ENCODE measurements at places on chromosomes 5 and 9. TPM values are rescaled to one million over a fixed set of nuclear protein-coding genes. Genes with fewer than 3 reads are reported as not detected.
A peak's percentile ranks its signal among the peaks of the same experiment; 100 is the strongest.

GCNT1 gene
- 75.1 TPM for total RNA-seq

KCNMB1 gene
- not detected for total RNA-seq

GRCh38 chr5:29321591-29321990 is 1871.9 kb upstream of the CDH6 start:
- no peaks in the 10 kb centered on the region for H3K36me3 ChIP-seq
- no peak for DNase-seq
- no peaks in the 10 kb centered on the region for H3K27me3 ChIP-seq
- H3K4me1 ChIP-seq: no peaks in the 10 kb centered on the region

GRCh38 chr5:36152324-36153297 is 700 bp downstream of the SKP2 start:
- H3K36me3 ChIP-seq: peaks cover 41% of the 10 kb centered on the region
- no peaks in the 10 kb centered on the region for H3K27me3 ChIP-seq
- DNase-seq: peak; percentile 65
- H3K27ac ChIP-seq: no peak overlapping the region

DNA sequence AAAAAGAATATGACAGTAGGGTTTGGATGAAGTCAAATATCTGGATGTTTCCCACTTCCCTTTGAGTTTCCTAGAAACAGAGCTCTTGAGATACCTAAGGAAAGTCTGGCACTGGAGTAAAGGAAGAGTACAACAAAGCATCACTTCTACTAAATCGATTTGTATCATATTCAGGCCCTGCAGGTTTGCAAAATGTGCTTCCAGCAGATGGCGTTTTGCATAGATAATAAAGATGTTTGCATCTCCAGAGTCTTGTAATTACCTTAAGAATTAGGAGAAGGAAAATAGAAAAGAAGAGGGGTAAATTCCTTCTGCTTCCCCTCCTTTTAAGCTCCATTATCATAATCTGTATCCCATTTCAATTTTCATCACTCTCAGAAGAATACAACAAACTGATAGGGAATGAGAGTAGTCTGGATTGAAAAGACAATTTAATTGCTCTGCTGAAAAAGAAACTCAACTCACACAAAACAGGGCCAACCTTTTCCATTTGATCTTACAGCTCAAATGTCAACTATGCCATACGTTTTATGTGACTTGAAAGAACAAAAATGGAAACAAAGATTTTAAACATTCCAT is 380.4 kb downstream of the PTPRD start:
- H3K4me3 ChIP-seq: no peak overlapping the region
- no peak for DNase-seq
- no peak overlapping the region for H3K27ac ChIP-seq
- H3K4me1 ChIP-seq: no peaks in the 10 kb centered on the region
- no peaks in the 10 kb centered on the region for H3K36me3 ChIP-seq

DNA sequence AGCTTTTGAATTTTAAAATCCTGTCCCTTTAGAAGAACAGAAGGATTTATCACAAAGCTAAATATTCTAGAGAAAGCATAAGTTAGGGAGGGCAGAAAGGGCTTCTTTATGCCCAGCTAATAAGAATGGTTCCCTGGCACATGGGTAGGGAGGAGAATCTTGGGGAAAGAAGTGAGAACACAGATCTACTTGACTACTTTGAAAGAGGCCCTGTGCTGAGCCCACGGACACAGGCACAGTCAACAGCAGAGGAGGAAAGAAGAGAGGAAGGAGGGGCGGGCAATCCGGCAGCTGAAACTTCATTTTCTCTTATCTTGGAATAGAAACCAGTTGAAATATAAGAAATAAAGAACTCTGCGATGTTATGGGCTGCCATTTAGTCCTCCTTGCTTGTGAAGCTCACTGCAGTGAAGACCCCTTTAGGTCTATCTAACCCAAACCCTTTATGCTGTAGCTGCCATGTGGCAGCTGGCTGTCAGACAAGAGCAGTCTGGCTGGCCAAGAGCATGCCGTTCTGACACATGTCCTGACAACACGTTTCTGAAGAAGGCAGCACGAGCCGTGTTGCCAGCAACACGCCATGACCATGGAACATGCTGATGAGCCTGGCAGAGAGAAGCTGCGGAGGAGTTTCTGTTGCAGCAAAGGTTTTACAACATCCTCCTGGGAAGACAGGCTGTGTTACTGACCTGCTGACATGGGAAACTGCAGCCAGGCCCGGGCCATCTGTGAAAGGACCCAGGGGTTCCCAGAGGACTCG is 34.2 kb downstream of the ABLIM3 start:
- no peaks in the 10 kb centered on the region for H3K4me1 ChIP-seq
- DNase-seq: no peak
- H3K27me3 ChIP-seq: no peaks in the 10 kb centered on the region
- no peak overlapping the region for H3K27ac ChIP-seq
- no peak overlapping the region for H3K4me3 ChIP-seq
- H3K36me3 ChIP-seq: no peaks in the 10 kb centered on the region
